ENCODE measurements at places on chromosomes 5 and 9.

- no peak for DNase-seq
These were observed 284.0 kb upstream of the TLE4 start for GRCh38 chr9:79287708-79288290.

- DNase-seq = no peak
These were observed 84.8 kb downstream of the SLC1A3 start for GRCh38 chr5:36691226-36691625.

GRCh38 chr5:135050244-135050767 is 16.3 kb upstream of the PITX1 start:
- no peak for DNase-seq

DNA sequence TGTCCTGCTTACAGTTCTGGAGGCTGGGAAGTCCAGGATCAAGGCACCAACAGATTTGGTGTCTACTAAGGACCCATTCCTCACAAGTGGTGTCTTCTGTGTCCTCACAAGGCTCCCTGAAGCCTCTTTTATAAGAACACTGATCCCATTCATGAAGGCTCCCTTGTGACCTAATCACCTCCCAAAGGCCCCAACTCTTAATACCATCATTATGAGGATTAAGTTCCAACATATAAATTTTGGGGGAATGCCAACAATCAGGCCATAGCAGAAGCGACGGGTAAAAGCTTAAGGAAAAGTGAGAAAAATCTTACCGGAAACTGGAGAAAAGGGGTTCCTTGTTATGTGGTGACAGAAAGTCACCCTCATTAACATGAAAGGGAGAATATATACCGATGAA is 11.2 kb downstream of the CTNNAL1 start:
- no peak for DNase-seq

DNA sequence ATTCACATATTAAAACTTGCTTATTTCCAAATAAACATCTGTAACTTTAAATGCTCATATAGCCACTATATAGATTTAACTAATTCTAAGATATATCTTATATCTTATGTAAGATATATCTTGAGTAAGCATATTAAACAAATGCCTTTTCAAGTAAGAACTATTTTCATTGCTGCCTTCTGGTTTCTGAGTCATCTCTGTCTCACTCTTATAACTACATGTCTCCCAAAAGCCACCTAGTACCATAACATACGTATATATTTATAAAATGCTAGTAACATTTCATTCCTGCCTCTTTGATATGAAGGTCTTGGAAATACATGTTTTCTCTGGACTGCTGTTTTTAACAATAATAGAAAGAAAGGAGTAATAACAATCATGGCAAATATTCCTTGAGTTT is 429.5 kb downstream of the DTWD2 start:
- DNase-seq = no peak

GRCh38 chr5:91171322-91171721 is 211.8 kb downstream of the ARRDC3 start:
- DNase-seq = no peak

Measured in activated CD8-positive, alpha-beta T cell treated with anti-CD3 and anti-CD28 coated beads for 36 hours (primary cell).